ENCODE measurements at places on chromosomes 2 and 18.

GRCh38 chr2:69465513-69466456 is 28.6 kb upstream of the NFU1 start:
- no peak for DNase-seq

GRCh38 chr2:41062336-41062735 is 610.4 kb upstream of the SLC8A1 start:
- DNase-seq = no peak

GRCh38 chr2:150963336-150963735 is 298.3 kb downstream of the RBM43 start:
- DNase-seq = no peak

DNA sequence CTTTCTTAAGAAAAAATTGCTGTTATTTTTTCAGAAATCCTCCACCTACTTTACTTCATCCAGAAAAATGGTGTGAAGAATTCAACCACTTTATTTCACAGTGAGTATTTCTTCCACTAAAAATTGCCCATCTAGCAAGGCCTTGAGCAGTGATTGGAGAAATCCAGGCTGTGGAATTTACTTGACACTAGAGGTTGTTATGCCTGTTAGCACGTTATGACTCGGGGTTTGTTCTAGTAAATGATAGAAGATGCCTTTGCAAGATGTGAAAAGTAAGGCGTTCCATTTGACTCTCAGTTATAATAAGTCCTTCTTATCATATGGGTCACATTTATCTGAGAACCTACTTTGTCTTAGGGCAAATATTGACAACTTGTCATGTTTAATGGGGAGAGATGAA is 157.4 kb downstream of the MYO3B start:
- no peak for DNase-seq

GRCh38 chr18:11251229-11251890 is 102.0 kb upstream of the PIEZO2 start:
- no peak for DNase-seq

DNA sequence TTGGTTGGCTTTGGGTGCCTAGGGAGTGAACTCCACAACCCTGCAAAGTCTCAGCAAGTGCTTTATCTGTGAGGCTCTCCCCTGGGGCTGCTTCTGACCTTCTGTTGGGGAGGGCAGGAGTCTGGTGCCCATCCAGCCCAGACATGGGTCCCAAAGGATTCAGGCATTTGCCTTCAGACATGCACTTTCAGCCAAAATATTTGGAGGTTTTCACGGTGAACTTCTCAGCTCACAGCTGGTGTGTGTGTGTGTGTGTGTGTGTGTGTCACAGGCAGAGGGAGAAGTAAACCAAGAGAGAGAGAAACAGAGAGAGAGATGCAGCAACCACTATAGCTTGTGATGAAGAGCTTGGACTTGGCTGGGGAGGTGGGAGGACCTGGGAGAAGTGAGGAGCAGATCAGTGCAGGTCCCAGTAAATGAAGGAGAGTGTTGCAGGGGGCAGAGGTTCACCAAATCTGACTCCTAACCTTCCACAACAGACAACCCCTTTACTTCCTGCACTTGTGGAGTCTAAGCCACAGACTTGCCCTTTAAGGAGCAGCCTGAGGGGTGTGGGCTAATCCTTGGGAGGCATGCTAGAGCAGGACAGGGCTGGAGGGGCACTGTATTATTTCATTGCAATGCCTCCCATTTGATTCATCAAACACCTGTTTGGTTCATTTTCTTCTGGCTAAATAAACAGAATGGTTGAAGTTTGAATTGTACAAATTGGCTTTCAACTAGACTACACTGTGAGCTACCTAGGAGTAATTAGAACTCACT is 14.1 kb downstream of the SLC9A4 start:
- no peak for DNase-seq

GRCh38 chr2:241733391-241734207 is 831 bp upstream of the D2HGDH start:
- DNase-seq = no peak

GRCh38 chr2:19878268-19879046 is 23.3 kb downstream of the TTC32 start:
- DNase-seq = no peak

DNA sequence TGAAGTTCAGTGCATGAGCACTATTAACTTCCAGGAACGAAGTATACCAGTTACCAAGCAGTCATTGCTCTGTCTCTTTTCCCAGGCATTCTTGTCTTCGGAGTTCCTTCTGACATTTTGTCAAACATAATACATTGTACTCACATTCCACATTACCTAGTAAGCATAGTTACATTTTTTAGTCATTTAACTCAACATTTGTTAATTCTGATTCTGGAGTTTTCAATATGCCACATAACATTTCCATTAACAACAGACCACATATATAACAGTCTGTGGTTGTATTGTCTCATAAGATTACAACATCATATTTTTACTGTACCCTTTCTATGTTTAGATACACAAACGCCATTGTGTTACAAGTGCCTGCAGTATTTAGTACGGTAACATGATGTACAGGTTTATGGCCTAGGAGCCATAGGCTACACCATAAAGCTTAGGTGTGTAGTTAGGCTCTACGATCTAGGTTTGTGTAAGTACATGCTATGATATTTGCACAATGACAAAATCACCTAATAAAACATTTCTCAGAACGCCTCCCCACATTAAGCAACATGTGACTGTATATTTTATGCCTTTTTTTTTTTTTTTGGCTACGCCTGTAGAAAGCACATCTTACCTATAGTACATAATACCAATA is 187.1 kb downstream of the DYM start:
- DNase-seq = no peak

DNA sequence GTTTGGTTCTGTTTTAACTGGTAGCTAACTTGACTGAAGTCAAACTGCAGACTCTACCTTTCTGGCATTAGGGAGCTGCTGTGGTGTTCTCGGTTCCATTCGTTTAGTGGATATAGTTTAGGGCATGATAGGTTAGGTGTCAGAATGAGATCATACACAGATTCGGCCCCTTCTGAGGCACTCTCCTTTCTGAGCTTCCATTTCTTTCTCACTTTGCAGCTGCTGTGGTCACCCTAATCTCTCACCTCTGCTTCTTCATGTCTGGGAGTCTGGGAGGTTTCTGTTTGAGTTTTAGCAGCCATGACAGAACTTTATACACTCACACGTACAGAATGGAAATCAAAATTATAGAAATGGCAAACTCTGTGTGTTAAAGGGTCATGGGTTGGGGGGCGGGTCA is 122.8 kb downstream of the ATP9B start:
- no peak for DNase-seq

DNA sequence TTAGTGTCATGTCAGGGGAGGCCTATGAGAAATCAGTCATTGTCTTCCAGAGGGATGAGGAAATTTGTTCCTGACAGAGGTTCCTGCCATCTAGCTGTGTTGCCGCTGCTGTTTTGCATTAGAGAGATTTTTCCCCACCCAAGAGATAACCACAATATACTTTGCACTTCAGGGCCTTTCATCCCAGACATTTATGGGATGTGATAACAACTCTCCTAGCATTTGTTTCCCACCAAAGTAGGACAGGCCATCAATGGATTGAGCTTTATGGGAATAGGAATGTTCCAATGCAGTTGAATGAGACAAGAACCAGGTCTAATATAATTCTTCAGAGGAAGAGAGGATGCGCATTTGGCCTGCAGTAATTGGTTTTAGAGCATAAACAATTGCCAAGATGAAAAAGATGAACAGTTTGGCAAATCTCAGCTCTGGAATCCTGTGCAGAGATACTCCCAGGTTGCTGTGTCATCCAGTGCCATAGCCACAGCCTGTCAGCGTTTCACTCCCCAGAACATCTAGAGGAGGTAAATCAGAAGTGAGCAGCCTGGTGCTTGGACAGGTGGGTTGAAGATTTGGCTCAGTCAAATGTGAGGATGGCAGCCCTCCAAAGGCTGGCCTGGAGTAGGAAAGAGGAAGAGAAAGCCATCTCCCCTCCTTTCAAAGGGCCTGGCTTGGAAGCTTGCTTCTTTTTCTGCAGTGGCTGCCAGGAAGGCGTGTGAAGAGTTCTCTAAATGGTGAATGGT is 93.7 kb upstream of the SETBP1 start:
- DNase-seq = no peak

GRCh38 chr2:225820826-225821225 is 421.3 kb downstream of the NYAP2 start:
- no peak for DNase-seq

GRCh38 chr2:74764429-74765272 is 69.3 kb upstream of the HK2 start:
- DNase-seq = no peak

DNA sequence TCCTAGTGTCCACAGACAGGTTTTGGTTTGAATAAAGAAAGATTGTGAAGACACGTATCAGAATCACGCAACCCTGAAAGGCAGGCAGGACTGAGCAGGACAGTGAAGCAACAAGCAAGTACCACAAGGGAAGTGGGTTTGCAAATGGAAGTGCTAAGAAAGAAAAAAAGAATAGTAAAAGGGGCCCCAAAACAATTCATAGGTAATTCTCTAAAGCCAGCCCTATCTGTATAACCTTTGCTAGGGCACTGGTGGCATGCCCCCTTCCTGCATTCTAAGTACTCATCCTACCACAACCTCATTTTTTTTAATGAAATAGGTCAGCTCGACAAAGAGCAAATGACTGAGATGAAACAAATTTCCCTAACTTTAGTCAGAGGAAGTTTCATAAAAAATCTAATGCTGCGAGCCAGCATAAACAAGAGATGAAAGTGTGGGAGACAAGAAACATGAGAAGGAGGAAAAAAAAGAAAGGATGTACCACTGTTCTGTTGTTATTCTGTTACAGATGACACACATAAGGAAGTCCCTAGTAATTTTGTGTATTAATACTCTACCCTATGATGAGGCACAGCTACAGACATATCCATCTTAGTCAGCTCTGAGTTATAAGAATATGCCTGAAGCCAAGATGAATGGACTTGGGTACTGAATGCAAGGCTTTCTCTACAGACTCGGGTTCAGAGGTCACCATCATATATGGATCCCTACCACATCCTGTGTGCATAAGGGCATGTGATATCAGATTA is 32.2 kb downstream of the IKZF2 start:
- no peak for DNase-seq

GRCh38 chr18:56112984-56113383 is 525.0 kb upstream of the TCF4 start:
- DNase-seq = no peak

- peak; percentile 24 for DNase-seq
Observed at GRCh38 chr2:98334439-98335078, 11.7 kb upstream of the CNGA3 start.

- DNase-seq = no peak
Observed at GRCh38 chr2:156538083-156538504, 101.9 kb downstream of the GPD2 start.

DNA sequence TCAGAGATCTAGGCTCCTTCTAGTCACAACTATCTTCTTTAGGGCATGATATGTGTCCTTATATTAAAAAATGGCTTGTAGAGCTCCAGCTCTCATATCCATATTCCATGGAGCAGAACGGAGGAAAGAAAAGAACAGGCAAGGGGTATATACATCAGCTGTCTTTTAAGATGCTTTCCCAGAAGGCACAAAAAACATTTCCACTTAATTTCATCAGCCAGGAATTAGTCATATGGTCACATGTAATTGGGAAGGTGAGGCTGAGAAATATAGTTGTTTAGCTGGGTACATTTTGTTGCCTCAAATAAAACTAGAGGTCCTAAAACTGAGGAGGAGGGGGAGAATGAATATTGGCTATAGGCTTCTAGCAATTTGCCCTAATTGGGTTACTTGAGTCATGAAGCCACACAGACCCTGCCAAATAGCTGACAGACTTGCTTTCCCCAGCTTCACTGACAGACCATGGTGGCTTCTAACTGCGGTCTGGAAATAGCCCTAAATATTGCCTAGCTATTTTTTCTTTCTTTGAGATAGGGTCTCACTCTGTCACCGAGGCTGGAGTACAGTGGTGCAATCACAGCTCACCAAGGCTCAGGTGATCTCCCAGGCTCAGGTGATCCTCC is 20.0 kb downstream of the MAIP1 start:
- peak; percentile 63 for DNase-seq

DNA sequence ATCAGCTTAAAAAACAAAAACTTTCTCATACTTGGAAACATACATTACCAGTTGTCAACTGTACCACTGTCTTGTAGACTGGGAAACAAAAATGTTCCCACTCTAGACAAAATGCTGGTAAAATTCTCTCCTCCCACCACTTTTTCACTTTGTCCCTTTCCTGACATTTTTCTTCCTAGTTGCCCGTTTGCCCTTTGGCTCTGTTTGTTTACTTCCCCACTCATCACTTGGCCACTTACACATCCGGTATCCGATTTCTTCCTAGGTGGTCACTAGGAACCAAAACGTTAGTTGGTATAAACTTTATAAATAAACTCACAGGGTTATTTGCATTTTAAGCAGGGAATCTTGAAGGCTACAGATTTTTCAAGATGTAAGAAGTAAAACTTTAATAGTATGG is 84.9 kb downstream of the METTL4 start:
- DNase-seq = no peak

- peak; percentile 88 for DNase-seq
Observed at GRCh38 chr2:64989126-64989981, at the start of gene SLC1A4. SLC1A4 (plus strand) TSS chr2:64989399; CDS start chr2:64989644, 245 bp downstream.

DNA sequence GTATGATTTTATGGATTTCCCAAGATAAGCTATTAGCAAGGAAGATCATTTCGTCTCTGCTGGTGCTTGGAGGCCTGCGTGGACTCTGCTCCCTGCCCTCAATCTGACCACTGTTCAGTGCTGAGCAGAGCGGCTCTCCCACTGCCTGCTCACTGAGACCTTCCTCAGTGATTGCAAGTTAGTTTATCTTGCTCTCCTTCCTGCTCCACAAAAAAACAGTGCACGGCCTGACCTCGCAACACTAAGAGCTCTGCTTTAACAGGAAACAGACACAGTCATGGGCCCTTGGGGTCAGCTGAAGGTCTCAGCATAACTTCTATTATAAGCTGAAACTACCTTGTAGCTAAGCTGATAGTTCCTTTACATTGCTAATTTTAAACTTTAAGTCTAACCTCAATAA is 53.1 kb downstream of the PRELID3A start:
- no peak for DNase-seq

DNA sequence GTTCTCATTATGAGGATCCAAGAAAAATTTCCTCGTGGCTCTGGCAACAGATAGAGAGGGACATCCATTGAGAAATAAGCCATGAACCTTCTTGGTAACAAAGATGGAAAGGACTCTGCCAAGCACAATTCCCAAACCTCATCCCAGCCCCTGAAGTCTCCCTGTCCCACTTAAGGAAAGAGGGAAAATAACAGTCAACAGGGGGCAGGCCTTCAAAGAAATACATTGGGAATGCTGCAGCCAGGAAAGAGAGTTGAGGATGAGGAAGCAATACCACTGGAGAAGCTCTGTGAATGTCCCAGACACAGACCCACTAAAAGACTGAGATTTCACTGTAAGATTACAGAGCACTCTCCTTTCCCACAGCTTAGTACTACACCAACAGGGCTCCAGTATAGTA is 93.2 kb downstream of the CD226 start:
- no peak for DNase-seq

GRCh38 chr2:236250909-236251579 is 13.2 kb downstream of the ASB18 start:
- no peak for DNase-seq

- no peak for DNase-seq
Observed at GRCh38 chr2:25808006-25808383, 70.3 kb downstream of the ASXL2 start.

GRCh38 chr2:23221236-23221635 is 163.7 kb upstream of the KLHL29 start:
- no peak for DNase-seq
